D721Med (cell line): ENCODE measurements at places on chromosomes 4 and X.

DNA sequence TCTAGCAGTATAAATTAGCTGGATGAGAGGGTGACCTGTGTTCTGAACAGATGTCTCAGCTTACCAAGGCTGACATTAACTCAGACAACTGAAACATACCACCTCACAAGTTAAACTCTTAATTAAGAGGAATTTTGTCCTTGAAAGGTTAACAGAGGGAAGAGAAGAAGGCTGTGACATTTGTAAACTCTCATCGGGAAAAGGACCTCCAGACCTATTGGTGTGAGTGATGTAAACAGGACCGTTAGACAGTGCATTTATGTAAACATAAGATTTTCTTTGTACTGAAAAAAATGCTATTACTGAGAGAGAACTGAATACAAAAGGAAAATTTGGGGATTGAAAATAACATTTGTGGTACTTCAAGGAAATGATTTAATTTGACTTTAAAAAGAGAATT, 308.4 kb upstream of the DIAPH2 start:
- DNase-seq: no peak

DNA sequence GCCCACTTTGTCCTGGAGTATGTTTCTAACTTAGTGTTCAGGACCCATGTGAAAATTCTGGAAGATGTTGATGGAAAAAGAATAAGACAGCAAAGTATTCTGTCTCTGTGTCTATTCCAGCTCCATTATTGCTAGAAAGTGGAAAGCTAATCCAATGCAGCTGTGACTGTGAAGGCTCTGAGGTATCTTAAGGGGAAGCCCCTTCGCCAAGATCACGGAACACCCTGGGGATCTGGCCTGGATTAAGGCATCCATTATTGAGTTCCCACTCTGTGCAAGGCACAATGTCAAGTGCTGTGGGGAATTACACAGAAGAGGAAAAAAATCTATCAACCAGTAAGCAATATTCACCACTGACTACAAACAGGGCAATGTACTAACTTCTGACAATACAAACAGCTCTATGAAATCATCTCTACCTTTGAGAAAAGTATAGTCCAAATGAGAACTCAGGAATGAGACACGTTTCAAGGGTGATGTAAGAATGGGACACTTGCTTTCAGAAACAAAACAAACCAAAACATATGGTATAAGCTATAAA, 222.1 kb downstream of the LDB2 start:
- DNase-seq: no peak

- no peak for DNase-seq
Measured at GRCh38 chr4:124708517-124709300, 3.8 kb downstream of the ANKRD50 start.

DNA sequence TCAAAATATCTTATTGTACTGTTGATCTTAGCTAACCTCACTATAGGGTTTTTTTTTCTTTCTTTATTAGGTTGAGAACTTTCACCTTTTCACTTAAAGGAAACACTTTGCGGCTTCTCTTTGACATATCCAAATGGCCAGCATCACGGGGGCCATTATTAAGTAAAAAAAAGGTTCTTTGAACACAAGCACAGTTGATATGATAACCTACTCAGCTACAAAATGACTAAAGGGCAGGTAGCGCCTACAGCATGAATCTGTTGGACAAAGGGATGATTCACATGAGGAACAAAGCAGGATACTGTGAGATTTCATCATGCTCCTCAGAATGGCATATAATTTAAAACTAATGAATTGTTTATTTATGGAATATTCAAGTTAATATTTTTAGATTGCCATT, 119.6 kb downstream of the CCSER1 start:
- DNase-seq: no peak

GRCh38 chrX:100363896-100364295, 46.2 kb downstream of the PCDH19 start:
- DNase-seq: no peak

GRCh38 chrX:2732076-2732475, 19.8 kb upstream of the XG start:
- no peak for DNase-seq

DNA sequence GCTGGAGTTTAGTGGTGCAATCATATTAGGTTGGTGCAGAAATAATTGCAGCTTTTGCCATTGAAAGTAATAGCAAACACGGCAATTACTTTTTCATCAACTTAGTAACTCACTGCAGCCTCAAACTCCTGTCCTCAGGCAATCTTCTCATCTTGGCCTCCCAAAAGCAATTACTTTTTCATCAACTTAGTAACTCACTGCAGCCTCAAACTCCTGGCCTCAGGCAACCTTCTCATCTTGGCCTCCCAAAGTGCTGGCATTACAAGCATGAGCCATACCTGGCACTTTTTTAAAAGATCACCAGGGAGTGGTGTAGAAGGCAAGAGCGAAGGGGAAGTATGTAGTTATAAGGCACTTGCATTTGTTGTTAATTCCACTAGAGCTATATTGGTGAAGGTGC, 491.1 kb upstream of the ADGRL3 start:
- DNase-seq: no peak

DNA sequence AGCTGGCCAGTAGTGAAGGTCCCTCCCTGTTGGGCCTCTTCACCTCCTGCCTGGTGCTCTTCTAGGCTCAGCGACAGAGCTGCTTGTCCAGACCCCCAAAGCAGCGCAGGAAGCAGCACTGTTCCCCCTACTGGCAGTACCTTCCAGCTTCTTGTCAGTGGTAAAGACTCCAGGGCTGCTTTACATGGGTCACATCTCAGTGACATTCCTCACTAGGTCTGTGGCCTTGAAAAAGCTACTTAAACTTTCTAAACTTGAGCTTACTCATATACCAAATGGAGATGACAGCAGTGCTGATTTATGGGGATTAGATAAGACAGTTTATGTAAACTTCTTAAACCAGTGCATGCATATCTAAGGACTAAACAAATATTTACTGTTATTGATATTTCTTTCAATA, 117.3 kb downstream of the FAT4 start:
- no peak for DNase-seq

- no peak for DNase-seq
Measured at GRCh38 chr4:146585761-146586333, 52.8 kb upstream of the POU4F2 start.

DNA sequence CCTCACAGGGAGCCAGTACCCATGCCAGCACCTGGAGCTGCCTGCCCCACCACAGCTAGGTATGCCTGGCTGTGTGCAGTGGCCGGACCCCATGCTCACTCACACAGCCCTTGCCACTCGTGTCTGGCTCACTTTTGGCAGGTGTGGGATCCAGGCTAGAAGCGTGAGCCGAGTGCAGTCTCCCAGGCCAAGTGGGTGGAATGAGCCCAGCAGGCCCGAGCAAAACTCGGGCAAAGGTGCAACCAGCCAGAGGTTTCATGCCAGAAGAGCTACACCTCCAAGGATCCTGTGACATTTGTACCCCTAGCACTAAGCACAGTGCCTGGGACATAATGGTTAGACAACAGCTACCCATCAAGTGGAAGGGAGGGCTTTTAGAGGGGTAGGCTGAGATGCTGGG, 217.8 kb downstream of the NSUN7 start:
- no peak for DNase-seq

DNA sequence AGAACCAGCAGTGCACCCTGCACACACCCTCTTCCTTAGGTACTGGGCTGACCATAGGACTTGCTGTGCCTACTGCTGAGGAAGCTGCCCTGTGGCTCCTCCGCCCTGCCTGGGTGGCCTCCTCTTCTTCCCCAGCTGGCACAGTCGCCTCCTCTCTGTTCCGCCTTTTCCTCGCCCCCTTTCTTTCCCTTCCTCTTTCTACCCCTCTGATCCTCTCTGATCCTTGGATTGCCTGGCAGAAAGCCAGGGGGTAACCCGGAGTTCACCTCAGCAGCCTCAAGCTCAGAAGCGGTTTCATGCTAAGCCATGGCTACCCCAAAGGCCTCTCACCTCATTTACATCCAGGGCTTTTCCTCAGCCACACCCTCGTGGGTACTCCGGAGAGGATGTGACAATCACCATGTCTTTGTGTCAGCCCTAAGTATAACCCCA, 136.2 kb downstream of the SMIM20 start:
- no peak for DNase-seq

- no peak for DNase-seq
Measured at GRCh38 chr4:47101453-47101852, 70.1 kb downstream of the GABRB1 start.

- no peak for DNase-seq
Measured at GRCh38 chr4:87007528-87008446, 73.0 kb downstream of the AFF1 start.

DNA sequence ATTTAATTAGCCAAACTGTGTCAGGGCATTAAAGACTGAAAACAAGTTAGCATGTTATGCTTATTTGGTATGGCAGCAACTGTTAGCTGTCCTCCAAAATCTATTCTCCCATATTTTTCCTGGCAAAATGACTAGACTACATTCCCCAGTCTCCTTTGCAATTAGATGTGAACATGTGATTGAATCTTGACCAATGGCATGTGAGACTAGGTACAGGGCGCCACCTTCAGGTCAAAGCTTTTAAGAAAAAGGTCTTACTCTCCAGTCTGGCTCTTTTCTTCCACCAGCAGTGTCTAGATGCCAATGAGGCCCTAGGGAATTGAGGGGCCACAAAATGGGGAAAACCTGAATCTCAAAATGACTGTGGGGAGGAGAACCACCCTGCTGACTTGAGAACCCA, 408.2 kb downstream of the SMARCA1 start:
- no peak for DNase-seq

GRCh38 chr4:184364100-184364921, 110.0 kb downstream of the IRF2 start:
- DNase-seq: no peak

DNA sequence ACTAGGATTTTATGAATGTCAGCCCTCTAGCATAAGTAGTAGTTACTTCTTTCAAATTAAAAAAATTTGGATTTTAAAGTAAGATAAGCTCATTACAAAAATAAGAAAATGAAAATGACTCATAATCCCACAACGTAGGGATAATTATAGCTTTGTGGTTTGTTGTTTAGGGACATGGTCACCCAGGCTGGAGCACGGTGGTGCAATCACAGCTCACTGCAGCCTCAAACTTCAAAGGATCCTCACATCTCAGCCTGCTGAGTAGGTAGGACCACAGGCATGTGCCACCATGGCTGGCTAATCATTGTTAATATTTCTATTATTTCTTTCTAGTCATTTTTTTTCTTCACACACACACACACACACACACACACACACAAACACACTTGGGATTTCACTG, 57.6 kb downstream of the PLAC1 start:
- no peak for DNase-seq

GRCh38 chrX:56268888-56269287, 36.7 kb downstream of the KLF8 start:
- DNase-seq: no peak

DNA sequence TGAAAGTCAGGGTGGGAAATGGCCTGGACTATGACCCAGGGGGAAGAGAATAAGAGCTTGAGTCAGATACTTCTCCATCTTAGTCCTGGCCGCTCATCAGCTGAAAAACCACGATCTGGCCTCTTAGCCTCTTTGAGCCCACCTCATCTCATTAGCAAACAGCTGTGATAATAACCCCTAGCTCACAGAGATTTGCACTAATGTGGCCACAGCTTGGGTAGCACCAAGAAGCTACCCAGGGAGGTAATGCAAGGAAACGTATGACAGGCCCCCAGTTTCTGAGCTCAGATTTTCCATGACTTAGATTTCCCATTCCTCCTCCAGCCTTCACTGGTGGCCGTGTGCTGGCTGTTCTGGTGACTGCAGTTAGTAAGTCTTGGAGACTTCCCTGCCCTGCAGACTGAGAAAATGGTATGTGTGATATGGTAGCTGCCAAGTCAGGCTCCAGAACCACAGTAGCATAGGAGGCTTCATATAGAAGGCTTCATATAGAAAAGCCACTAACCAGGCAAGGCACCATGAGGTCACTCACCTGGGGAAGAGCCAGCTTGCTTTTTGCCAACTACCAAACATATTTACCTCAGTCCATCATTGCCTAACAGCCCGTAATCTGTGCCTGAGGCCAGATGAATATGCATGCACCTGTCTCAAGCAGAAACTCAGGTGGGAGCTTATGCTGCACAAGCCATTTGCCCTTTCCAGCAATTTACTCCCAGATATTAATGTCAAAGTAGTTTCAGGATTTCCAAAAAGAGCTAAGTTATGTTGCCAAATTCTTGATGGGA, 51.4 kb upstream of the GABRE start:
- no peak for DNase-seq

DNA sequence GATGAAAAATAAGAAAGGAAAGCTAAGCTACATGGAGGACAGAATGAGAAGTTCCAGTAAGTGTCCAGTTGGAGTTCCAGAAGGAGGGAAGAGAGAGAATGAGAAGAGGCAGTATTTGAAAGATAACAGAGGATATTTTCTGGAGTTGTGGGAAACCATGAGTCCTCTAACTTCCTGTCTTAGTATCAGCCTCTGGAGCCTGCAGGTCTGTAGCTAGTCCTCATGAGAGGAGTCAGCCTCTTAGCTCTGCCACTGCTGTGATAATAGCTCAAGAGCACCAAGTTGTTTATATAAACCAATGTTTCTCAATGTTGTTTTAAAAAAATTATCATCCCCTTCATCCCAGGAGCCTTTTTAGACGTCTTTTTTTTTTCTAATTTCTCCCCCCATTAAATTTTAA, 2.4 kb upstream of the PLAC1 start:
- no peak for DNase-seq

DNA sequence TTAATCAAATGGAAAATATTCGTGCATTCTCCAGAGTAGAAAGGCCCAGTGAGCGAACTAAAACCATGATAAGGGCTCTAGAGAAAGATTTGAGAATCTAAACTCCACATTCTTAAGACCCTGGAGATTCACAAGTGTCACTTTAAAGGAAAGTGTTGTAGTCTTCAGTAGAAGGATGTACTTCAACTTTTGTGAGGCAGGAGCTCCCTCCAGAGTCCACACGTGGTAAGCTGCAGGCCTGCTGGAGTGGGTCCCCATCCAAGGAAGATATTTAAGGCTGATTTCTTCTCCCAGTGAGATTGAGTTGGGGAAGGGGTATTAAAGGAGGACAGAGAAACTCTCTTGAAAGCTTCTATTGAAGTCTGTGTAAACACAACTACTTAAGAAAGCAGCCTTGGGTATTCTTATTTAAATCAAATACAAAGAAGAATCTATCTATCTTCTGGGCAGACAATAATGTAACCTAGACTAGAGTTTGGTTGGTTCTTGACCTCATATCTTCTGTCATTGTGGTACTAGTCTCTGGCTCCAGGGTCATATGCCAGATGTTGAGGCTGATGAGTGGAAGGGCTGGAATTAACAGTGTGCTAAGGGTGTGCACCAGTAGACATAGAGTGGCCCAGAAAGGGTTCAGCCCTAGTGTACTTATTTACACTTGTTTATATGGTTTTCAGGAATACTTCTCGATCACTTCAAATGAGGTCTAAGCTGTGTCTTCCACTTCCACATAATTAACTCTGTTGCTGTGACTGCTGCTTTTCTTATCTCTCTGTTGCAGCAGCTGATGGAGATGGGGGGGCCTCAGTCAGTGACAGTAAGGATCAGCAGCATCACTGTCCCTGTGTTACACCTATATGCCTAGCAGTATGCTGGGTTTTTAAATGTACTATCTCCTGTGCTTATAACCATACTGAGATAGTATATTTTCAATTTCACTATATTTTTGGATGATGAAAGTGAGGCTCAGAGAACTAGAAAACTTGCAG, 76.1 kb downstream of the HMGB2 start:
- no peak for DNase-seq
